ENCODE measurements at places on chromosomes 2 and 18. TPM values are rescaled to one million over a fixed set of nuclear protein-coding genes. Genes with fewer than 3 reads are reported as not detected.

- no peak for DNase-seq
Observed at GRCh38 chr2:25606892-25607291, 66.5 kb downstream of the DTNB start.

Gene FAHD2A
- total RNA-seq = 25.4 TPM

DNA sequence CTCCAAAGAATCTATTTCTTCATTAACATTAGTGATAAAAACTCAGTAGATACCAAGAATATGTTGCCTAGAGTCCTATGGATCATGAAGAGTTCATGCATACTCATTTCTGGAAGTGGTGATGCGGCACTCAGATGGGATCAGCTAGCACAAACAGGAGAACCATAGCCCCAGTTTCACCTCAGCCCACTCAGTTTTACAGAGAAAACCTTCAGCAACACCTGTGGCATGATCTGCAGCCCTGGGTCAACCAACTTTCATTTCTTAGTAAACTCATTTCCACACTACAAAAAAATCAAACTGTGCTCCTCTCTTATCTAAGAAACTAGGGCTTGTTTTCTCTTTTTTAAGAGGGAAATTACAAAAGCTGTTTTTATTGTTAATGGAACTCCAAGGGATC, 569.4 kb downstream of the CCDC85A start:
- no peak for DNase-seq

Gene LIMS2
- total RNA-seq = 3.7 TPM

Gene TEKT4
- not detected for total RNA-seq

Gene CAVIN2
- 0.27 TPM for total RNA-seq

Gene ANKRD30BL
- total RNA-seq = not detected

All from HCT116 (cell line).